ENCODE measurements at places on chromosomes 4 and X.
A peak's percentile ranks its signal among the peaks of the same experiment; 100 is the strongest.

DNA sequence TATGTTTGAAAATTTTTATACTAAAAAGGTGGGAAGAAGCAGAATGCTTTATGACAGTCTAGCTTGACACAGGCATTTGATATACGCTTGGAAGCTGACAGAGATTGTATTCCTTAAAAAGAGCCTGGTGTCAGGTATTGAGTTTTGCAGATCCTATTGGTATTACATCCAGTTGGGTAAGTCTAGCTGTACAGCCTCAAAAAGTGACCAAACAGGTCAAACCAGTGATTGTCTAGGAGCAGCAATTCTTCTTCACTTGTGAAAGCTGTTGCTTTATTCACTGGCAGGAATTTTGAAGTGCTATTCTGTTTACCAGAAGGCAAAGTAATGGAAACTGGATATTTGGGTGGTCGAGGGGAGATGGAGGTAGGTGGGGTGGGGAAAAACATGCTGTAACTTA, 77.5 kb downstream of the UCHL1 start:
- DNase-seq: no peak

- no peak for DNase-seq
Observed at GRCh38 chrX:68703846-68704245, 56.4 kb downstream of the STARD8 start.

- no peak for DNase-seq
Observed at GRCh38 chrX:136961594-136962135, 72.1 kb downstream of the GPR101 start.

DNA sequence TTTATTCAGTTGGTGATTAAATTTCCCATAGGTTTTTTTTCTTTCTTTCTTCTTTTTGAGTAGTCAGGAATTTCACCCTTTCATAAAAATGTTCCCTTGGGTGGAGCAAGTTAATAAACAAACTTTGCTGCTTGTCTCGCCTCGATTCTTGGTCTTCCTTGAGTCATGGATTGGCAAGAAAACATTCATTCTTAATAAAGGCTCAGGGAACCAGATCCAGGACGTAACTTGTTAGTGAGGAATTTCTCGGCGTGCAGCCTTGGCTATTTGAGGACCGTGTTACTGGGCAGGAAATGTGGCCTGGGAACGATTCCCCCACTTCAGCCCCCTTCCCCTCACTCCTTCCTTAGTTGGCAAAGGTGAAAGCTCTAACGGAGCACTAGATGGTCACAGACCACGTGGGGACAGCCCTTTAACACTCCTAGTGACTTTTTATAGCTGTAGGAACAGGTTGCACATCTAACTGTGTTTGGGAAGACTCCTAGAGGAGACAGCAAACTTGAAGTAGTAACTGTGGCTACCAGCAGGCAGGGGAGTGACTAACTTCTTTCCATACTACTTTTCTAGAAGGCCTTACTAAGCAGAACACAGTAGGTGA, 106.8 kb downstream of the UCHL1 start:
- no peak for DNase-seq

- no peak for DNase-seq
Observed at GRCh38 chr4:47010347-47010911, 17.0 kb upstream of the GABRA4 start.

DNA sequence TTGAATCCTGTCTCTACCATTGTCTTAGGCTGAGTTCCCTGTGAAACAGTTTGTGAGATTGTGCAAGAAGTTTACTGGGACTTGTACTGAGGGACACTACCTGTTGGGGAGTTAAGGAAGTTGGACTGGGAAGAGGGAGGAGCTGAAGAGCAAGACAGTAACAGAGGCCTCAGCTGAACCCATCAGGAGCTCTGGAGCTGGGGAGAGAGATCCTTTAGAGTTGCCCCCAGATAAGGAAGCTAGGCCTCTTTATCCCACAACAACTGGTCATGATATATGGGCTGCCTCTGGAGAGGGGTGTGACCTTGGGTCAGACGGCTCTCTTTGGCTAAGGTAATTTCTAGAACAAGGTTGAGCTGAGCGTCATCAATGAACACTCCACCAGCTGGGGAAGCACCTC, 137.8 kb upstream of the SLC4A4 start:
- no peak for DNase-seq

GRCh38 chrX:104130808-104131207, 18.5 kb downstream of the ZCCHC18 start:
- DNase-seq: no peak

GRCh38 chr4:3074078-3074845, at the start of the genes HTT and HTT-AS:
Gene HTT, plus strand, starts transcription at chr4:3074681. Its CDS starts 145 bp downstream, at chr4:3074826.
Gene HTT-AS, minus strand, starts transcription at chr4:3074538.
- peak; percentile 97 for DNase-seq

DNA sequence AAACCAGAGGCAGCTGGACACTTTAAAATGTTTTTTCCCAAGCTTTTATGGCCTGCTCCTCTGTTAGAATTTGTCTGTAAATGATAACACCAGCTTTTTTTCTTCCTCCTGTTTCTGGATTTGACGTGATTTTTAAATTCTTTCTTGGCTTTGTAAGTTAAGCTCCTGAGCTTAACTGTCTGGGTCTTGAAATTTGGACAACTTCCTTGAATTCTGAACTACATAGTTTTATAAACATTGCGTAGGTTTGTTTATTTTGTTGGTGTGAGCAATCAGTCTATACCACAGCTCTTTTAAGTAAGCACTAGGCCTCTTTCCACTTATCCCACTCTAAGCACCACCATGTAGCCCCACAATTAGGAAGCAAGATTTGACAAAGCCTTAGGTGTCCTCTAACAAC, 144.4 kb upstream of the GUCY1A1 start:
- no peak for DNase-seq

- DNase-seq: no peak
Observed at GRCh38 chr4:129098531-129099001, 2.6 kb downstream of the C4orf33 start.

GRCh38 chr4:94211861-94212260, 4.2 kb downstream of the SMARCAD1 start:
- no peak for DNase-seq

DNA sequence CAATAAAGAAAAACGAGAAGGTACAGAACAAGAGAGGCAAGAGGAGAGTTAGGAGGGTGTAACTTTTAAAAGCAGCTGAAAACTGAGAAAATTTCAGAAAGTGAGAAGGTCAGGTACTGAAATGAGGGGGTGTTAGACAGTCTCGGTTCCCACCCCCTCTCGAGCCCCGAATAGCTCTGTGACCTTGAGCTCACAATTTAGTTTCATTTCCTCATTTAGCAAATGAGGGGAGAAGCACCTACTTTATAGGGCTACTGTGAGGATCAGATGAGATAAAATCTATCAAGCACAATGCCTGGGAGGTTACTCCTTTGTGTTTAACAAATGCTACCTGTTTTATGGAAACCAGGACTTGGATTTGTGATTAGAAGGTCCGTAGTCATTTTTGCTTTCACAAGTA, 4.9 kb downstream of the UGT8 start:
- DNase-seq: no peak

DNA sequence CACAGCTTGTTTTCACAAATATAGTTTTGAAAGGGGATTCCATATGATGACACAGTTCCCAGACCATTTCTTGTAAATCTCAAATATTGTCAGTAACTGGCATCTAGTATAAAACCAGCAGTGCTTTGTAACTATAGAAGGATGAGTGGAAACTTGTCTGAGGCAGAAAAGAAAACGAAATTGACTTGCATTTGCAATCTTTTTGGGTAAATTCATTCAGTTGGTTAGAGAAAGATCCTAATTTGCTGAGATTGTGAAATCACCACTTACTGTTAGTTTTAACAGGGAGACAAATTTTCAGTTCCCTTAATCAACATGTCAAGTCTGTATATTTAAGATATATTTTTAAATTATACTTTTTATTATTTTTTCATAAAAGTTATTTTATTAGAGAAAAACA, 71.5 kb upstream of the VEGFC start:
- no peak for DNase-seq

- no peak for DNase-seq
Observed at GRCh38 chr4:63708661-63709060, 700.6 kb downstream of the TECRL start.

GRCh38 chrX:106436691-106437090, 175.1 kb upstream of the RADX start:
- DNase-seq: no peak

DNA sequence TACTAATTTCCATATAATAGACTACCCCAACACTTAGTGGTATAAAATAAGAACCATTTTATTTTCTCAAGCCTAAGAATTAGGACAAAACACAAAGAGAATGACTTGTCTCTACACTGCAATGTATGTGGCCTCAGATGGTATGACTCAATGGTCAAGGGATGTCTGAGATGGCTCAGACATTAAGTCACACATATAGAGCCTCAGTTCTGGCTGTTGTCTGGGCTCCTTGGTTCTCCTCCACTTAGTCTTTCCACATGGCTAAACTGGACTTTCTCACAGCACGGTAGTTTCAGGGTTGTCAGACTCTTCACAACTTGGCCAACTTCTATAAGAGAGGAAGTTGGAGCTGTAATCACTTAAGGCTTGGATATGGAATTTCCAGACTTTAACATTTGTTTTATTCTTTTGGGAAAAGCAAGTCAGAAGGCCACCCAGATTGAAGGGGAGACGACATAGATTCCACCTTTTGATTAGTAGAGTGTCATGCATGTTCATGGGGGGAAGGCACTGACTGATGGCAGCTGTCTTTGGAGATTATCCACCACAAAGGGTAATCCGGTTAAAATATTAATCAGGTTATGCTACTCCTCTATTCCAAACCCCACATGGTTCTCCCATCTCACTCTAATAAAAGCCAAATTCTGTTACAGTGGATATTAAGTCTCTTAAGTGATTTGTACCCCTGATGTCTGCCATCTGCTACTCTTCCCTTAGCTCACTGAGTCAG, 9.4 kb downstream of the IL15 start:
- no peak for DNase-seq

DNA sequence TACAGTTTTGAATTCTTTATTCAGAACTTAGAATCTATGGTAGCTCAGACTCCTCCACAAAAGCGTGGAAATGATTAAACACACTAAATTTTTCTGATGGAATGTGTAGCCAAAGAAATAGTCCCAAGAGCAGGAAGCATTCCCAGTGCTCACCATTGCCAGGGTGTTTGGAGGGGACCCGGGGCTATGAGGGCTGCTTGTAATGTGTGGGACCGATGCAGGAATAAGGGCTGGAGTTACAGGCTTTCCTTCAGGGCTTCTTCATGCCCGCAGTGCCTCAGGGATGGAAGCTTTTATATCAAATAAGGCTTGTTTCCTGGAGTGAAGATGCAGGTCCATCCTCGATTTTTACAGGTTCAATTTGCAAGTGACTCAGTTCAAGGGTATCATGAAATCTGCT, 25.8 kb downstream of the WWC2 start:
- no peak for DNase-seq

DNA sequence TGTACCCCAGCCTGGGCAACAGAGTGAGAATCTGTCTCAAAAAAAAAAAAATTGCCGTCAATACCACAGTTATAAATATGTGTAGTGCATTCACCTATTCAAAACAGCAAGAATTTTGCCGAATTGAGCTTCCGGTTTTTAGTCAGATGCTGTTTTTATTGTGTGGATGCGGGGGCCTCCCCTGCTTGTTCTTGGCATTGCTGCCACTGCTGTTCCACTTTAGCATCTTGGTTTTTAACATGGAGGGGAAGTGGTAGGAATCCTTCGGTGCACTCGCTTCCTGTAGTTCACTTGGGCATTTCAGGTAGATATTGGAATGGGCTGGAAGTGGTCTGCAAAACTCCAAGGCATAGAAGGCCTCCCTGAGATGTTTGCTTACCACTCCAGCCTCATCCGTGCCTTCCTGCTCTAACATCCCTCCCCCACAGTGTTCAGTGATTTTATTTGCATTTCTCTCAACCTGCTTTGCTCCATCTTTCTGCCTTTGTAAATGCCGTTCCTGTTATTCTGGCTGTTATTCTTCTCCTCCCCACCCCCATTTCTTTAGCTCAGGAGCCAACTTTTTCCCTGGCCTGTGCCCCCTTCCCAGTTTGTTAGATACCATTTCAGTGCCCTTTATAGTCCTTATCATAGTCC, 25.5 kb downstream of the MOB1B start:
- no peak for DNase-seq

DNA sequence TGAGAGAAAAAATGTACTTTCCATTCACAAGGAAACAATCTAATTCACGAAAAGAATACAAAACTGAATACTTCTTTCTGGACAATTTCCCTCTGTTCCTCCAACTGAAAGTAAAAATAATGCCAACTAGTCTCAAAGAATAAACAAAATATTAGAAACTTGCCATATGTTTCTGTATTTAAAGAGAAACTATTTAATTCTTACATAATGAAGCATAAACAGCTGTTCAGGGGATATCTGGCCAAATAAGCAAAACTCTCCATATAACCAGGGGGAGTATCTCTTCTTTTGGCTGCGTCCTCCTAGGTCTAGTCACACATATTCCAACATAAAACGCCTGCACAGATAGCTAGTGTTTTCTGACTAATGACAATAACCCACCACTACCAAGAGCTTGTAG, 805 bp downstream of the GATB start:
- no peak for DNase-seq

- DNase-seq: no peak
Observed at GRCh38 chr4:185758807-185759206, 53.2 kb downstream of the SORBS2 start.

- DNase-seq: no peak
Observed at GRCh38 chr4:156710365-156711192, 261.0 kb downstream of the PDGFC start.

- no peak for DNase-seq
Observed at GRCh38 chrX:109190542-109190941, 291.3 kb downstream of the GUCY2F start.

GRCh38 chr4:9920029-9920428, 101.3 kb downstream of the SLC2A9 start:
- DNase-seq: no peak

GRCh38 chrX:98480606-98481005, 1596.9 kb downstream of the RPA4 start:
- DNase-seq: no peak

- no peak for DNase-seq
Observed at GRCh38 chr4:42845586-42845985, 46.9 kb upstream of the GRXCR1 start.

DNA sequence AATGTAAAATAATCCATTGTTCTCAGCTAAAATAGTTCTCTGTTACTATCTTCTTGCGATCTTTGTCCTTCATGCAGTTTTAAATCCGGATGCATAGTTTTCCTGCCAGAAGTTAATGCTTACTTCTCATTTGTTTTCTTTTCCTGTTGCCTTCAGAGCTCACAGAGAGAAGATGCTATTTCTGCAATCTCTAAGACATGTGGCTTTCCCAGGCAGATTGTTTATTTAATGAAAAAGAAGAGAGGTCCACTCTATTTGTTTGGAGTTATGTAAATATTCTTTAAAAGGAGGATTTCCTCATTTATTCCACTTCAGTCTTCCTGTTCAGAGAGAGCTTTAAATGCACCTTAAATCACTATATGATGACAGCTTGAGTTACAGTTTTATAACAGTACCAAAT, 39.3 kb upstream of the HPGD start:
- DNase-seq: no peak

GRCh38 chr4:147311956-147312355, 168.9 kb upstream of the EDNRA start:
- DNase-seq: no peak

GRCh38 chr4:33882246-33882990, 2361.9 kb downstream of the ARAP2 start:
- DNase-seq: no peak

Measured in stimulated activated CD8-positive, alpha-beta memory T cell treated with anti-CD3 and anti-CD28 coated beads, Interleukin-7, amount 100 ng/mL, for 1 hour (primary cell).